ENCODE measurements at places on chromosomes 3 and 15.

DNA sequence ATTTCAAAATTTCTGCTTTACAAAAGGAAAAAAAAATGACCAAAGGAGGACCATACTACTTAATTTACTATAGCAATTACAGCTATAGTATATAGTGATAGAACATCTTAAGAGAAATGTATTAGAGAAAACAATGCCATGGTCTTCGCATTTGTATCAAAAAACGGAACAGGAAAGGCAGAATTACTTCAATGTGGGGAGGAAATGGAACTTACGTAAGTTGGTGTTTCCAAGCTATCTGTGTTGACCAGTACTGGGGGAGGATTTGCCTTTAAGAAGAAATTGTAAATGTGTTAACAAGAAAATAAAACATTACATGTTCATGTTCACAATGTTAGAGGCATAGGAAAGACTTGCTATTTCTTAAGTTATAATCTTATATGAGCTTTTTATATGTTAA is 119.9 kb upstream of the MELTF start:
- DNase-seq, result no peak

DNA sequence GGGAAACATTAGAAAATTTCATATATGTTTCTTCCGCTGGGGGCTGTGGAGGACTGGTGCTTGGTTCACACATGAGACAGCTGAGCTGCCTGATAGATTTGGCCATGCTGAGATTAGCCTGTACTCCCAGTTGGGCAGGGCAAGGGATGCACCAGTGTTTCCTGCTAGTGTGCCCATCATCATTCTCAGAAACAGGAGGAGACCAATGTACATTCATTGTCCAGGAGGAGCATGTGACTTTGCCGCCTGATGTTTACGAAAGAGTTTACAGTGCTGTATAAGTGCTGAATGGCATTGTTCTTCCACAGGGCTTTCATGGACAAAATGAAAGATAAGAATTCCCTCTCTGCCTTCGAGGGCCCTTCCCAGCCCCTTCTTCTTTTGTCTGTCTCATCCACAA is 311.1 kb upstream of the THBS1 start:
- DNase-seq, result no peak

GRCh38 chr3:40169983-40170382 is 139.5 kb upstream of the EIF1B start:
- no peak for DNase-seq

DNA sequence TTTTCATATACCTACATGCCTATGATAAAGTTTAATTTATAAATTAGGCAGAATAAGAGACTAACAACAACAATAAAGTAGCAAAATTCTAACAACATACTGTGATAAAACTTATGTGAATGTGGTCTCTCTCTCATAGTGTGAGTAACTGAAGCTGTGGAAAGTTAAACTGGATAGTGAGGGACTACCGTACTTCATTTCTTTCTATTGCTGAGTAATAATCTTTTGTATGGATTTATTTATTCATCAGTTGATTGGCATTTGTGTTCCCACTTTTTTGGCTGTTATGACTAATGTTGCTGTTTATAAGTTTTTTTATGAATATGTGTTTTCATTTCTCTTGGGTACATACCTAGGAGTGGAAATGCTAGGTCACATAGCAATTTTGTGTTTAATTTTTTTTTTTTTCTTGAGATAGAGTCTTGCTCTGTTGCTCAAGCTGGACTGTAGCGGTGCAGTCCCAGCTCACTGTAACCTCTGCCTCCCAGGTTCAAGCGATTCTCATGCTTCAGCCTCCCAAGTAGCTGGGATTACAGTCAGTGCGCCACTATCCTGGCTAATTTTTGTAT is 41.0 kb downstream of the RNF111 start:
- DNase-seq, result no peak

DNA sequence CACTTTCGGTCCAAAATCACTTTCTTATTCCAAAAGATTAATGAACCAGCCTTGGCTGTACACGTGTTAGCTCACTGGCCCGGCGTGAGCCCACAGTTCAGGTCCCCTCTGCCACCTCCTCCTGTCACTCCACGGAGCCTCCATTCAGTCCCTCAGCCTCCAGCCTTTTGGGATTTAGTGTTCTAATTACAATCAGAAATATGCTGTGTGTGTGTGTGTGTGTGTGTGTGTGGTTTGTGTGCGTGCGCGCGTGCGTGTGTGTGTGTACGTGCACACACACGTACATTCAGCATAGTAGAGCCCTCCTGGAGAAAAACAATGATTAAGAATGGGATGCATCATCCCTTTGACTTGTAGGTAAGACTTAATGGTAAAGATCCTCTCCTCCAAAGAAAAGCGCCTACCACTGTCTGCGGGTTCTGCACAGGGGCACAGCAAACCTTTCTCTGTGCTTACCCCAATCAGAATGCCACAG is 801 bp downstream of the CA12 start:
- DNase-seq, result no peak

Data from GM18507 (cell line).